G401 (cell line): ENCODE measurements at places on chromosomes 11 and 22. TPM values are rescaled to one million over a fixed set of nuclear protein-coding genes. Genes with fewer than 3 reads are reported as not detected.

DNA sequence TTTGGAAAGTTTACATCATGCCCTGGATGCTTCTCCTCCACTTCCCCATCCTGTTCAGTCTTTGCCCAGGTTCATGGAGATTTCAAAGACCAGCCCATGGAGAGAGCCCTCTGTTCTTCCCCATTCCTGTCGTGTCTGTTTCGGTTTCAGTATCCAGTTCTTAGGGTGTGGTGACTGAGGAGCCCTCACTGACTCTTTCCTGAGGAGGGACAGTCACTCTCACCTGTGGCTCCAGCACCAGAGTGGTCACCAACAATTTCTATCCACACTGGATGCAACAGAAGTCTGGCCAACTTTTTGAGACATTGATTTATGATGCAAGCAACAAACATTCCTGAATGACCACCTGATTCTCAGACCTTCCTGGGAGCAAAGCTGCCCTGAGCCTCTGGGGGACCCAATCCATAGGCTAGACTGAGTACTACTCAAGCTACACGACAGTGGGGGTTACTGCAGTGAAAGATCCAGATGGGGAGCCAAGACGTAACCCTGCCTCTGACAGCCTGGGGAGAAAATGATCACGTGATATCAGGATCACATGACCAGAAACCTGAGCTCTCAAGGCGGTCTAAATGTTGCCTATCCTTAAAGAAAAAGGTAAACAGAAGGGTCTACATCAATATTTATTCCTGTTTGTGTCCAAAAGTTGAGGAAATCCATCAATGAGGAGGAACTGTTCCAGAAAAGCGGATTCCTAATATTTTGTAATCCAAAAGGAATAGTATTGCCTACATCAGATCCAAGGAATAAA, 76.2 kb upstream of the VPREB1 start:
- DNase-seq, result no peak

DNA sequence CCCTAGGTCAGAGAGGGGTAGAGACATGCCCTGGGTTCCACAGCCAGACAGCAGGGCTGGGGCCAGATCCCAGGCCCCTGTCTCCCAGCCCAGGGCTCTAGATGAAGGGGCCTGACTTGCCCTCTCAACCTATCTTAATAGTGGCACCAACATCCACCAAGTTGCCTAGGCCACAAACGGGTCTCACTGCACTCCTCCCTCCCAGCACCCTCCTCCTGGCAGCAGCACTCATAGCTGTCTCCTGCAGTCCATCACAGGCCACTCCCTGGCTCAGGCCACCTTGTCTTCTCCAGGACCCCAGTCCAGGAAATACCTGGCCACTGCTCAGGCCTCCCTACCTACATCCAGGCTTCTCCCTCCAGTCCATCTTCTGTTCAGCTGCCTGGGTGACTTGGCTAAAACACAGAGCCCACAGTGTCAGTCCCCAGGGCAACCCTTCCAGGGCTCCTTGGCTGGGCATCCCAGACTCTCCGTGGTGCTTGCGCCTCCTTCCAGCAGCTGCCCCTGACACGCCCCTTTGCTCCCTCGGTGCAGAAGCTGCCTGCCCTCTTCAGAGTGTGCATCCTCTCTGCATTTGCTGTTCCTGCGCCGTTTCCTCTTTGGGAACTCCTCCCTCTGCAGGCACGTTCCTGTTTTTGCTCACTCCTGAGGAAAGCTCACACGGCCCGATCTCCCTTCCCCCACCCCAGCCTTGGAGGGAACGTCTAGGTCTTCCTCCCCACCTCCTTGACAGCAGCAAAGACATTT, 40.5 kb downstream of the LRRC32 start:
- DNase-seq, result no peak

DNA sequence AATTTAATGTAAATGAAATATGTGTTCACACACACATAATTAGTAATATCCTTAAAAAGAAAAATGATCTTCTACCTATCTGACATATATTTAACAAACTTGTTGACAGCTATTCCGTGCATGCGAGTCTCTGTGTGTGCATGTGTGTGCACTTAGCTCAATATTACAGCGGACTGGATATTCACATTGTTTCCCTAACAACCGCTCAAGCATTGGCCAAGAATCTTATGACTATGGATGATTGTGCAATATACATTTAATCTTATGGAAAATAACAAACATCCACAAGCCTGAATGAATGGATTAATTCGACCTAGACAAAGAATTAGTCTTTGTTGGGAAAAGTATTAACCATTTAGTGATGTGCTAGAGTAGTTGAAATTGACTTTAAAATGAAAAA, 1078.6 kb downstream of the LRRC4C start:
- DNase-seq, result no peak

GRCh38 chr11:127191261-127191660, 190.7 kb upstream of the KIRREL3 start:
- no peak for DNase-seq

GRCh38 chr11:20873054-20873453, 203.7 kb downstream of the NELL1 start:
- peak; percentile 15 for DNase-seq

- peak; percentile 12 for DNase-seq
These were observed 19.6 kb upstream of the PISD start for GRCh38 chr22:31681349-31682345.

- no peak for DNase-seq
These were observed 2.4 kb downstream of the ZC3H12C start for GRCh38 chr11:110095554-110095953.

The TREH gene
- not detected in 2 replicates for total RNA-seq

The TSSK2 gene
- not detected in 2 replicates for total RNA-seq

The SLC22A8 gene
- not detected in 2 replicates for total RNA-seq

The RFPL1 gene
- not detected in 2 replicates for total RNA-seq

The SCN4B gene
- not detected in 2 replicates for total RNA-seq

The SLCO2B1 gene
- total RNA-seq, result not detected in 2 replicates

The MS4A6E gene
- not detected in 2 replicates for total RNA-seq

The ARFGAP3 gene
- total RNA-seq, result 15.1 and 20.5 TPM in 2 replicates
